Placental epithelial cell (primary cell): ENCODE measurements at places on chromosomes 6 and 20. TPM values are rescaled to one million over a fixed set of nuclear protein-coding genes. Genes with fewer than 3 reads are reported as not detected.

The MUC22 gene
- 0.11 TPM in 1 of 2 replicates, not detected in the other for total RNA-seq

The ZNF311 gene
- 1.6 and 2.4 TPM in 2 replicates for total RNA-seq

The CLVS2 gene
- 0.54 and 1.6 TPM in 2 replicates for total RNA-seq

The POPDC3 gene
- under 0.01 TPM in 1 of 2 replicates, not detected in the other for total RNA-seq

The RNF217 gene
- total RNA-seq: 93.0 and 288 TPM in 2 replicates

The LRRC1 gene
- total RNA-seq: 38.1 and 61.7 TPM in 2 replicates

The SLC22A7 gene
- total RNA-seq: not detected in 2 replicates

The BPIFA1 gene
- total RNA-seq: not detected in 2 replicates

The VSX1 gene
- total RNA-seq: not detected in 2 replicates

The L3MBTL3 gene
- total RNA-seq: 8.4 and 17.3 TPM in 2 replicates

The MLIP gene
- total RNA-seq: not detected in 2 replicates

The RIMS1 gene
- not detected in 2 replicates for total RNA-seq

The TP53INP2 gene
- total RNA-seq: 2.4 and 4.0 TPM in 2 replicates
